ENCODE measurements at places on chromosomes 12 and 14.

- no peak for DNase-seq
Observed at GRCh38 chr12:123468786-123469185, 10.8 kb downstream of the SNRNP35 start.

- DNase-seq = no peak
Observed at GRCh38 chr12:60317361-60317760, 721.5 kb downstream of the SLC16A7 start.

DNA sequence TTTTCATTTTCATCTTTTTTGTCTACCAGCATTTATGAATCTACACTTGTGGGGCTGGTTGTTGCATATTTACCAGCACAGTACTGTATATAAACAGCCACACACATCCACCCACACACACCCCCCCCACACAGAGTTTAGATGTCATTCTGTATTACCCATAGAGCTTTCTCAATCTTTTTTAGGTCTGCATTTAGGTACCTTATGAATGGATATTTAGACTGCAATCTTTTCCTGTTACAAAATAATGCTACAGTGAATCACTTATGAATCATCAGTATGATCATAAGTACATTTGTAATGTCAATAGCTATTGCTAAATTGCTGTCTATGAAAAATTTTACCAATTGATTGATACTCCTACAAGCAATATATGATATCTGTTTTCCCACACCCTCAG, 67.3 kb upstream of the STK38L start:
- DNase-seq = no peak

DNA sequence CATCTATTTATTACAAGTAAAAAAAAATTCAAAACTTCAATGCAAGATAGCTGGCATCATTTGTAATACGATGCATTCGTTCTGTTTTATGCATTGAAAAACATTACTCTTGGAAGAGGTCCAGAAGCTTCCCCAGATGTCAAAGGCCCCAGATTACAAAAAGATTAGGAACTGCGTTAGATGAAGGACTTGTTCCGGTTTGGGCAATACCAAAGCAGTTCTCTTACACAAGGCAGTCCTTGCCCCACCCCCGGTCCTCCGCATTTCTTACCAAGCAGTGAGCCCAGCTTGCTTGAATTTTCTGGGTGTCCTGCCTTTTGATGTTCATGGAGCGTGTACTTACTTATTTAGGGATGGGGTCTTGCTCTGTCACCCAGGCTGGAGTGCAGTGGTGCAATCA, 4.8 kb upstream of the HVCN1 start:
- DNase-seq = no peak

DNA sequence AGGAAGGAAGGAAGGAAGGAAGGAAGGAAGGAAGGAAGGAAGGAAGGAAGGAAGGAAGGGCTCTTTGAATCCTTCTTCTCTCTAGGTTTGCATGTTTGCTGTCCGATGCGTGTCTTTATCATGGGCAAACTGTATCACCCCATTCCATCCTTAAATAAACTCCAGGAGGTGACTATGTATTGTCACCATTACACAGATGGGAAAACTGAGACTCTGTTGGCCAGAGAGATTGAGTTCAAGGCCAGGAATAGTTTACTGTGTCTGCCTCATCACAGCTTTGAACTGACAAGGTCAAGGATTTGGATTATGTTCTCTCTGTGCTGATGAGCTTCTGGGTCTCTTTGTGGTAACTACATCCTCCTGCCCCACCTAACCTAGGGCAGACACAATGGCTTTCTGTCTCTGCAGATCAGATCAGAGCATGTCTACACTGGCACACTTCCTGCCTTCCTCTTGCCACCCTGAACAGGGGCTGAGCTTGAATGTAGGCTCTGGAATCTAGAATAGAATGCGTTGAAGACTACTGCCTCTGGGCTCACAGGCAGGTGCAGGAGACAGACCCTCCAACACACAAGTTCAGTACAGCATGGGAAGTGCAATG, 78.9 kb upstream of the MAP1LC3B2 start:
- no peak for DNase-seq

GRCh38 chr14:84546236-84546635, 983.7 kb upstream of the FLRT2 start:
- DNase-seq = no peak

- no peak for DNase-seq
Observed at GRCh38 chr14:104125011-104125410, 13.4 kb upstream of the KIF26A start.

DNA sequence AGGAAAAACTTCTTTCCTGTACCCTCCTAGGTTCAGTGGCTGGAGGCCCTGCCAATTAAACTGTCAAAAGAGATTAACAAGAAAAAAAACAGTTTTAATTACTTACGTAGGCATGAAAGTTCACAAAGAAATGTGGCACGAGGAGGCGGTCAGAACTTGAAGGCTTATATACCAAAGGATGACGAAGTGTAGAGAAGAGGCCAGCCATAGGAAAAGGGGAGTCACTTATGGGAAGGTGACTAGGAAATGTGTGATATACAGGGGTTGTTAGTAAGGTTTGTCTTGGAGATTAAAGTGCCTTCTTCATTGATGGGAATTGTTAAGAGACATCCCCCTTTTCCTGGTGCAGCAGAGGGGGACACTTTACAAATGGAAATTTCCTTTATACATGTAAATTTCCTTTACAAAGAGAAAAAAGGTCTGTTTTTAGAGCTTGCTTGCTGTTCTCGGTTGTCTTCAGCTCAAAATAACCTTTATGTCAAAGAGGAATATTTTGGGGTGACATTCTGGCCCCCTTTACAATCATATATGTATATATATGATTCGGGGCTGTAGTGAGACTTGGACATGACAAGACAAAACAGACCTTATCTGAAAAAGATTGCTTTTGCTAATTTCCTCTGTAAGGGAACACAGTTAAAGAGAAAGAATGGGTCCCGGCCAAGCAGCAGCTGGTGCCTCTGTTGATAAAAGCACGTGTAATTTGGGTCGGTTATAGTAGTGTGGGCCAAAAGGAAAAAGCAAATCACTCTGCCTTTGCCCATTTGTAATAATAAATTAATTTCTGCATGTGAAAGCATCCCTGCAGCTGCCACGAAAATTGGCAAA, 38.6 kb downstream of the SYNE2 start:
- no peak for DNase-seq

DNA sequence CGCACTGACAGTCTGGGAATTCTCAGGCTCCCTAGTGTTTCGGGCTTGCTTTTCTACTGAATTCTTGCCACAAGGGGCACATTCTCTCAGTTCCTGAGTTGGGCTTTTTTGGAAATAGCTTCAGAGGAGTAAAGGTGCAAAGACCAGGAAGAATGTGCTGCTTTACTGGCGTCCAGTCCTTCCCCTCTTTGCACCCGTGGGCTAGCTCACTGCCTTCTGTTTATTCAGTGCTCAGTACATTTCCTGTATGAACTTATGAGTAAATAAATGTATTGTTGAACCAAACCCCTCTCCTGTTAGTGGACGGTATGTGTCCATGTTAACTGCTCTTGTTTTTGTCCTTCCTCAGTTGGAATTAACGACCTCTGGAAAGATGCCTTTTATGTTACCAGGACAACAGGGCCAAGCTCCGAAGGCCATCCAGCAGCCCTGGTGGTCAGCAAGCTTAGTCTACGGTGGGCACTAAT, 24.0 kb downstream of the GSG1 start:
- DNase-seq = no peak

GRCh38 chr12:50720501-50720900, 43.4 kb upstream of the ATF1 start:
- DNase-seq = no peak

GRCh38 chr14:30330445-30330844, 228.5 kb upstream of the G2E3 start:
- DNase-seq = no peak

- no peak for DNase-seq
Observed at GRCh38 chr14:23058654-23059504, 1.6 kb upstream of the CDH24 start.

DNA sequence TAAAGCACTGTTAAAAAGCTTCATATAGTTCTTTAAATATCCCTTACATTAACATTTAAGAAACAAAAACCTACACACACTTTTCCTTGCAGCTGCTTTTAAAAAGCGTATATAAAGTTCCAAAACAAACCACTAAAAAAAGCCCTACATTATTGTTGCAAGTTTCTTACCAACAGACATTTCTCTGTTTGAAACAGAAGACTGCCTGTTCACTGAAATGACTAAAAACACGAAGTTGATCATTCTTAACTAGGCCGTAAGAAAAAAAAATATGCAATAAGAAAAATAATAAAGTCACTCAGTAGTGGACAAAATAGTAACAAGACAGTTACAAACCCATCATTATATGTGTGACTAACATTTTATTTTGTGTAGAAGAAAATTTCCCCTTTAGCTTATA, 37.3 kb downstream of the KIF21A start:
- no peak for DNase-seq

- no peak for DNase-seq
Observed at GRCh38 chr12:22396253-22396652, 61.7 kb upstream of the ST8SIA1 start.

- peak; percentile 18 for DNase-seq
Observed at GRCh38 chr14:94675036-94675435, 62.8 kb downstream of the SERPINA3 start.

DNA sequence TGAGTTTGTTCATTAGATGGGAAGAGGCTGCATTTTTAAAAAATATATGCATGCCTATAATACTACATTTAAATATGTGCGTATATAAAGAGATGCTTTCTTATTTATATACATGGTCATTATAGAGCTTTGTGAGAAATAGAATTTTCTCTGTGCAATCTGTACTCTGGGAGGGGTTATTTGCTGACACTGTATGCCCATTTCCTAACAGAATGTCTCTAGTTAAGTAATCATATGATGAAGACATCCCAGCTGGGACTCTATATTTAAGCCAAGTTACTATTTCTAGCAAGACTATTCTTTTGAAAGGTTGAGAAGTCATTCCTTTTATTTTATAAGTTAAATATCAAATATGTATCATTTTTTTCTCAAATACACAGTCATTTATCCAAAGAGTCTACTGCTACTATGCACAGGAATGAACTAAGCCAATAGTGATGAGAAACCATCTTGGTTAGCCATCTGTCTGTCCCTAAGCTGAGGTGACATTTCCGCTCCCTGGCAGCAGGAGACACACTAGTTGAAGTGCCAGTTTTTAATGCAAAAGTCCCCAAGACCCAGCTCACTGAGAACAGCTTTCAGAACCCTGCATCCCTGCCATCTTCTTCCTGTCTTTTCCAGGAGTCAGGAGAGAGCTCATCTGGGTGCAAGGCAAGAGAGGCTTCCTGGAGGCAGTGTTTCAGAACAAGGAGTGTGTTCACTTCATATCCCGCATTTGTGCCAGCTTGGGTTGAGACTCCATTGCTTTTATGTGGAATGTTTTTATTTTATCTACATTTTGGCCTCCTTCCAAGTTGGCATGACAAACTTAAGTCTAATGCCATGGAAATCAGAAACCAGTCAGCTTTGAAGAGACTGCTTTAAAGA, 69.5 kb downstream of the TMEM132C start:
- no peak for DNase-seq

DNA sequence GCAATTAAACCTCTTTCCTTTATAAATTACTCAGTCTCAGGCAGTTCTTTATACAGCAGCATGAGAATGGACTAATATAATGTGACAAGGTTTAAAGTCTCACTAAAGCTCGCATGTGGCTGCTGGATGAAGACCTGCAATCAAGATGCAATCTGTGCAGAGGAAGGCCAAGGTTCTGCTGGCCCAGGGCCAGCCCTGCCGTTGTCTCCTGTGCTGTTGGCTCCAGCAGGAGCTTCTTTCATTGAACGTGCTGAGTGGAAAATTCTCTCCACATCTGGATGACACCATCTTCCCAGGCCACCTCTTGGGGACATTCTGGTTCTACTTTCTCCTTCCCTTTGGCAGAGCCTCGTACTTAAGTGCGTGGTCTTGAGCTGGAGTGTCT, 742.2 kb downstream of the VRK1 start:
- no peak for DNase-seq

DNA sequence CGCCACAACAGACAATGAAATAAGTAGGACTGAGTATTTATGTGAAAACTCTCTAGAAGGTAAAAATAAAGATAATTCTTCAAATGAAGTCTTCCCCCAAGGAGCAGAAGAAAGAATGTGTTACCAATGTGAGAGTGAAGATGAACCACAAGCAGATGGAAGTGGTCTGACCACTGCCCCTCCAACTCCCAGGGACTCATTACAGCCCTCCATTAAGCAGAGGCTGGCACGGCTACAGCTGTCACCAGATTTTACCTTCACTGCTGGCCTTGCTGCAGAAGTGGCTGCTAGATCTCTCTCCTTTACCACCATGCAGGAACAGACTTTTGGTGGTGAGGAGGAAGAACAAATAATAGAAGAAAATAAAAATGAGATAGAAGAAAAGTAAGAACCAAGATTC, 82.7 kb downstream of the VEZT start:
- DNase-seq = no peak

DNA sequence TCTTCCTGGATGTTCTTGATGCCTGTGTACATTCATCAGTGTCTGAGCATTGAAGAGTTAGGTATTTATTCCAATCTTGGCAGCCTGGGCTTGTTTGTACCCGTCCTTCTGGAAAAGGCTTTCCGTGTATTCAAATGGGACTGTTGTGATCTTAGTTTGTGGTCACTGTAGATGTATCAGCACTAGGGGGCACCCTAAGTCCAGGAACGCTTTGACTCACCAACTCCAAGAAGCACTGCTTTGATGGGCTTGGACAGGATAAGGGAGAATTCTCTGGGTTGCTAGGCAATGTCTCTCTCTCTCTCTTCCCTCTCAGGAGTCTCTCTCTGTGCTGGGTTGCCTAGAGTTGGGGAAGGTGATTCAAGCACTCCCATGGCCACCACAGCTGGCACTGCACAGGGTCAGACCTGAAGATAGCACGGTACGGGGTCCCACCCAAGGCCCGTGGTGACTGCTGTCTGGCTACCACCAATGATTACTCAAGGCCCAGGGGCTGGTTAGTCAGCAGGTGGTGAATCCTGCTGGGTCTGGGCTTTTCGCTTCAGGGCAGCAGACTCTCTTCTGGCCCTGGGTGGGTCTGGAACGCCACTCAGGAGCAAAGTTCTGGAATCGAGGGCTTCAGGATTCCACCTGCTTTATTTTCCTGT, 211.1 kb upstream of the RGS6 start:
- no peak for DNase-seq

DNA sequence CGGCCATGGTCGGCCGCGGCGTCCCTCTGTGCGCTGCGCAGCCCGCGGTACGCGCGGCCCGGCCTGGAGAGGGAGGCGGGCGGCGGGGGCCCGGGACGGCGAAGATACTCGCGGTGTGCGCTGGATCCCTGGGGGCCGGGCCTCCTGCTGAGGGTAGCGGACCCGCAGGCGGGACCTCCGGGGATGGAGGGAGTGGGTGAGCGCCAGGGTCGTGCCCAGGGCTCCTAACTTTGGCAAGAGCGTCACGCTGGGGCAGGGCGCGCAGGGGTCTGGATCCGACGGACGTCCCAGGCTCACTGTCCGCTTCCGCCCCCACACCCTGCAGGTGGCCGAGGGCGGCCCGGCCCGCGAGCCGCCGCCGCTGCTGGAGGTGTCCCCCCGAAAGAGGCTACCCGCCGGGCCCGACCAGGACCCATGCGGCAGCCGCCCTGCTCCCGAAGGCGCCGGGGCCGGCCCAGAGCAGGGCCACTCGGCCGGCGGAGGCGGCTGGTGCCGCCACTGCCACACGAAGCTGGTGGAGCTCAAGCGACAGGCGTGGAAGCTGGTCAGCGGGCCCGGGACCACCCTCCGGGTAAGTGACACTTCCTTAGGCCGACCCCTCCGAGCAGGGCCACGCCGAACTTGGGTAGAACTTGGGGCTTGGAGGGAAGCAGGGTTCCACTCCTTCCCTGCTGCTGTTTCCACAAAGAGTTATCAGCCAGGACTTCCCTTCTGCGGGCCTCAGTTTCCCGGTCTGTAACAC, 502 bp downstream of the KIF26A start:
- peak; percentile 78 for DNase-seq

- DNase-seq = no peak
Observed at GRCh38 chr14:58299401-58300330, 1.3 kb downstream of the ARID4A start.

Data from suprapubic skin (tissue), 4 donors.